Peyer's patch (tissue), 4 donors: ENCODE measurements at places on chromosomes 7 and 10. TPM values are rescaled to one million over a fixed set of nuclear protein-coding genes. Genes with fewer than 3 reads are reported as not detected.

Gene ENTPD1
- 73.4 TPM for total RNA-seq

Gene HABP2
- total RNA-seq, result 0.88 TPM

Gene SCD
- total RNA-seq, result 55.2 TPM

Gene CYP2C9
- 519 TPM for total RNA-seq

Gene PLXDC2
- total RNA-seq, result 38.0 TPM

Gene FKBP9
- total RNA-seq, result 106 TPM

Gene MAGI2
- 3.2 TPM for total RNA-seq

Gene LDB3
- total RNA-seq, result 2.3 TPM

Gene MRPL32
- total RNA-seq, result 28.8 TPM

Gene TAS2R41
- not detected for total RNA-seq

Gene ACBD7
- 0.70 TPM for total RNA-seq

Gene FOXI2
- not detected for total RNA-seq

Gene PWWP2B
- total RNA-seq, result 19.2 TPM

Gene OPN1SW
- not detected for total RNA-seq

Gene PLAU
- total RNA-seq, result 2.9 TPM

Gene HPSE2
- 3.0 TPM for total RNA-seq

Gene BTAF1
- 40.9 TPM for total RNA-seq

Gene ZNF488
- 23.5 TPM for total RNA-seq

Gene NEBL
- 14.7 TPM for total RNA-seq

Gene IL6
- 0.94 TPM for total RNA-seq

Gene MYH16
- total RNA-seq, result not detected

Gene C10orf62
- not detected for total RNA-seq

Gene FGL2
- total RNA-seq, result 27.2 TPM

Gene LRIT1
- not detected for total RNA-seq

Gene PDK4
- 188 TPM for total RNA-seq

Gene BMS1
- total RNA-seq, result 9.6 TPM

Gene TMEM229A
- 11.4 TPM for total RNA-seq

Gene PNLIPRP3
- not detected for total RNA-seq

Gene PLAC9
- total RNA-seq, result 12.4 TPM

Gene ADRB1
- not detected for total RNA-seq

Gene PSTK
- total RNA-seq, result 3.5 TPM

Gene GBX1
- not detected for total RNA-seq

Gene TMEM139
- total RNA-seq, result 109 TPM

Gene ALOX5
- total RNA-seq, result 35.5 TPM

Gene PNLIPRP2
- total RNA-seq, result 140 TPM

Gene CPED1
- total RNA-seq, result 6.9 TPM

Gene VAX1
- total RNA-seq, result not detected

Gene PPIA
- total RNA-seq, result 870 TPM

Gene PTPRN2
- total RNA-seq, result 21.4 TPM

Gene LIPA
- total RNA-seq, result 30.5 TPM

Gene NRAP
- not detected for total RNA-seq

Gene IKZF1
- total RNA-seq, result 29.5 TPM

Gene STK31
- total RNA-seq, result 1.7 TPM

Gene NPSR1
- not detected for total RNA-seq

Gene CHST15
- 15.8 TPM for total RNA-seq

Gene ASL
- total RNA-seq, result 117 TPM

Gene SHTN1
- 59.7 TPM for total RNA-seq

Gene CHAT
- not detected for total RNA-seq

Gene TRIM8
- 88.3 TPM for total RNA-seq

Gene RP9
- total RNA-seq, result 12.1 TPM

Gene LEP
- total RNA-seq, result not detected

Gene FFAR4
- total RNA-seq, result 2.5 TPM
